ENCODE measurements at places on chromosomes 7 and 10. TPM values are rescaled to one million over a fixed set of nuclear protein-coding genes. Genes with fewer than 3 reads are reported as not detected.
A peak's percentile ranks its signal among the peaks of the same experiment; 100 is the strongest.

TMEM72 gene
- not detected for total RNA-seq

CUZD1 gene
- 1.0 TPM for total RNA-seq

CUEDC2 gene
- 77.8 TPM for total RNA-seq

GPRIN2 gene
- 9.1 TPM for total RNA-seq

TBX20 gene
- 1.8 TPM for total RNA-seq

OGDHL gene
- 0.36 TPM for total RNA-seq

DOCK1 gene
- total RNA-seq = 31.9 TPM

MBLAC1 gene
- total RNA-seq = 3.7 TPM

VIPR2 gene
- not detected for total RNA-seq

SLC26A4 gene
- 0.43 TPM for total RNA-seq

TFEC gene
- total RNA-seq = not detected

MRPS24 gene
- 225 TPM for total RNA-seq

GRCh38 chr7:1113548-1113885 is 25.6 kb downstream of the GPER1 start:
- DNase-seq = no peak

DNA sequence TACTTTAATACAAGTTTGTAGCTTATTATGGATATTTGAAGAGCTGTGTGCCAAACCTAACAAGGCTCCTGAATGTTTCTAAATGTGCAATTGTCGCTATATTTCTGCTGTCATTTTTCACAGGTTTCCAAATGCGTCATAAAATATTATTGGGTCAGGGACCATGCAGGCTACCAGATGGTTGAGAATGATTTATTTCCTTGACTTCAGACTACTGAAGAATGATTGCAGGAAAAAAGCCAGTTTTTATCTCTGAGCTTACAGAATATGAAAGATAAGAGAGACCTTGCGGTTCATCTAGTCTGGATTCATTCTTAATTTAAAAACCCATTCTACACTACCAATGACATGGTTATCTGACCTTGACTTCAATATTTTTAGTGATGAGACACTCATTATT is 55.2 kb downstream of the TSPAN12 start:
- DNase-seq = no peak

GRCh38 chr10:110706690-110707098 is 62.6 kb downstream of the RBM20 start:
- peak; percentile 10 for DNase-seq

DNA sequence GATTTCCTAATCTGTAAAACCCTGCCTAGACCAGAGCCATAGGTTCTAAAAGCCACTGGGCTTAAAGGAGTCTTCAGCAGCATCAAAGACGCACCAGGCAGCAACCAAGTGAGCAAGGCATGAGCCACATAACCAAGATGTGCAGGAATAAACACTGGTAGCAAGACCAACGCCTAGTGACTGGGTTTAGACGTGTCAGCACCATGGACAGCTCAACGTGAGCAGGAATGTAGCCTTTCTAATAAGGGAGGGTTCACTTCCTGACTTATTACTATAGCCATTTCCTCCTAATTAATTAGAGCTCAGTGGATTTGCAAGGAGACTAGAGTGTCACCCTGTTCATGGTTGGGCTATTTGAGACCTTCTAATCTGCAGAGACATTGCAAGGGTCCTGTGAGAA is 223.7 kb downstream of the LHFPL3 start:
- DNase-seq = peak; percentile 2

DNA sequence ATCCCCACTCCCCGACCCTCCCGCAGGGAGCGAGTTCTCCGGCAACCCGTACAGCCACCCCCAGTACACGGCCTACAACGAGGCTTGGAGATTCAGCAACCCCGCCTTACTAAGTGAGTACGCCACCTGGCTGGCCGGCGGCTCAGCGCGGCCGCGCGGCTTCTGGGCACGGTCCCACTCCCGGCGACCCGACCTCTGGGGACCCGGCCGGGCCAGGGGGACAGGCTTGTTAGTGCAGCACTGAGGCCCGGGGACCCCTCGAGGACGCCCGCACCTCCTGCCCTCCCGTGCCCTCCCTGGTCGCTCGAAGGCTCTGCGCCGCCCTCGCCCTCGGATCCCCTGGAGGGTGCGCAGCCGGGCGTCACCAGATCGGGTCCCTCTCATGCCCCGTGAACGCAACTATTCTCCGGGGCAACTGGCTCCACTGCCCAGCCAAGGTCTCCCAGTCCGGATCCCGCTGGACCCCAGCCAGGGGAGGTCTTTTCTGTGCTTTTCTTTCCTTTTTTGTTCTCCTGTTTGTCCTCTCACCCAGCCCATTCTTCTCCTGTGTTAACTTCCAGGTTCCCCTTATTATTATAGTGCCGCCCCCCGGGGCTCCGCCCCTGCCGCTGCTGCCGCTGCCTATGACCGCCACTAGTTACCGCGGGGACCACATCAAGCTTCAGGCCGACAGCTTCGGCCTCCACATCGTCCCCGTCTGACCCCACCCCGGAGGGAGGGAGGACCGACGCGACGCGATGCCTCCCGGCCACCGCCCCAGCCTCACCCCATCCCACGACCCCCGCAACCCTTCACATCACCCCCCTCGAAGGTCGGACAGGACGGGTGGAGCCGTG is 81.8 kb downstream of the PAX2 start:
- no peak for DNase-seq

GRCh38 chr10:3735175-3735574 is 49.8 kb downstream of the KLF6 start:
- DNase-seq = no peak

GRCh38 chr7:106246902-106247711 is 37.7 kb downstream of the NAMPT start:
- DNase-seq = no peak

DNA sequence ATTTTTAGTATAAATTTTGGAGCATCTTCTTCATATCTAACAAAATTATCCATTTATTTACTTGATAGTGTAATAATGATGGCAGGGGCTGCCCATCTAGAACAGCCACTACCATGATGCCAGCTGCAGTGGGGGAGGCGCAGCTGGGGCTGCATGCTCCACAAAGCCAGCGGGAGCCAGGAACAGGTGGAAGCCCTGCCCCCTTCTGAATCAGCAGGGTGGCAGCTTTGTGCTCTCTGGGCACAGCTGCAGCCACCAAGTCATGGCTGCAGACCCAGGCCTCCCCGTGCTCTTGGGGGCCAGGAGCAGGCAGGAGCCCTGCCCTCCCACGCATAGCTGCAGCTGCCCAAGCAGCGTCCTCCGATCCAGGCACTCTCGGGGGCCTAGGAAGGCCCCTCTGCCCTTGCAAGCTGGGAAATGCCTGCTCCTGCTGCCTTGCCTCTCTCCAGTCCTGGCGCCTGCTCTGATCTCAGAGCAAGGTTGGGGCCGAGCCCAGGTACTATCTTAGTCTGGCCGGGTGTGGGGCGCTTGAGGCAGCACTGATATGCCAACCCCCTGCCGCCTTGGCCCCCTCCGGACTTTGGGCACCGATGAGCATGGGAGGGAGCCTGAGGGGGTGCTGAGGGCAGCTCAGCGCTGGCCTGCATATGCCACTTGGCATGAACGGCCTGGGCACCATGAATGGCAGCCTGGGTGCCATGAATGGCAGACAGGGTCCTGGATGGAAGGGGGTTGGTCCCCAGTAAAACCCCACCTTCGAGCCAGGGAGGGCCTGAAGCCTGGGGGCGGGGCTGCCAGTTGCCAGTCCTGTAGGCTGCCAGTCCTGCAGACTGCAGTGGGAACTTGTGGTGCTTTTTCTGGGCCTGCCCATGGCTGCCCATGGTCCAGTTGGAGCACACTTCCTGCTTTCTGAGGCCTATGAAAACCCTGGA is 1110.8 kb upstream of the POT1 start:
- DNase-seq = no peak

GRCh38 chr10:123582084-123582989 is 83.8 kb upstream of the GPR26 start:
- DNase-seq = peak; percentile 13

GRCh38 chr7:957418-958220 is 3.1 kb upstream of the ADAP1 start:
- DNase-seq = no peak

- no peak for DNase-seq
These were observed 16.6 kb downstream of the COL26A1 start for GRCh38 chr7:101379302-101379701.

- DNase-seq = peak; percentile 49
These were observed 3.7 kb upstream of the JCAD start for GRCh38 chr10:30063099-30063498.

DNA sequence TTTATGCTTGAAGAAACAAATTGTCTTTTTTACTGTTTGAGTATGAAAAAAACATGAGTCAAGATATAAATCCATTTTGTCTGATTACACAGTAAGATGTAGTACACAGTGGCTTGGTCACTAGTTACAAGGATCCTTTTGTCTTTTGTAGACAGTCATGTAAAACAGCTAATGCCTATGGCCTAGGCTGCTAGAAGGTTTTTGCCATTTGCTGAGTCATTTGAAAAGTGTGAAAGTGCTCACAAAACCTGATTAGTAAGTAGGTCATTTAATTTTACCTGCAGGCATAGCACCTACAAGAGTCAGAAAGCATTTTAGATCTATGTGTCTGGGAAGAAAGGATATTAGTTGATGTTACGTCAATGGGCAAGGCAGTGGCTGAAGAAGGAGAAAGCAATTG is 819.4 kb downstream of the MAGI2 start:
- DNase-seq = no peak

- no peak for DNase-seq
These were observed 33.6 kb downstream of the DNMBP start for GRCh38 chr10:99975942-99976809.

GRCh38 chr10:71547312-71547711 is 150.6 kb downstream of the CDH23 start:
- DNase-seq = no peak

- no peak for DNase-seq
These were observed 63.5 kb downstream of the COBL start for GRCh38 chr7:51253157-51253556.

DNA sequence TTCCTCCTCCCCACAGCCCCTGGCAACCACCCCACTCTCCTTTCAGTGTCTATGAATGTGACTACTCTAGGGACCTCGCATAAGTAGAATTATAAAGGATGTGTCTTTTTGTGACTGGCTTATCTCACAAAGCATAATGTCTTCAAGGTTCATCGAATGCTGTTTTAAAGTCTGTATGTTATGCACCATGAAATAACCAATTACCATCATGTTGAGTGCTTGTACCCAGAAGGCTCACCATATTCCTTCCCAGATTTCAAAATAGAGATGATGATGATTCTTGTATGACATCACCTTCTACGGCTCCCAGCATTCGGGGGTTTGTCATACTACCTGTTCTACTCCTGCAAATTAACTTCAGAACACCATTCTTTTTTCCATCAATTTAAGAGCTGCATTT is 11.9 kb downstream of the PKD1L1 start:
- no peak for DNase-seq

- no peak for DNase-seq
These were observed 5.4 kb upstream of the FZD9 start for GRCh38 chr7:73427902-73428787.

- no peak for DNase-seq
These were observed 20.7 kb downstream of the POLL start for GRCh38 chr10:101567165-101568006.

GRCh38 chr10:96688789-96689188 is 31.5 kb downstream of the PIK3AP1 start:
- no peak for DNase-seq

DNA sequence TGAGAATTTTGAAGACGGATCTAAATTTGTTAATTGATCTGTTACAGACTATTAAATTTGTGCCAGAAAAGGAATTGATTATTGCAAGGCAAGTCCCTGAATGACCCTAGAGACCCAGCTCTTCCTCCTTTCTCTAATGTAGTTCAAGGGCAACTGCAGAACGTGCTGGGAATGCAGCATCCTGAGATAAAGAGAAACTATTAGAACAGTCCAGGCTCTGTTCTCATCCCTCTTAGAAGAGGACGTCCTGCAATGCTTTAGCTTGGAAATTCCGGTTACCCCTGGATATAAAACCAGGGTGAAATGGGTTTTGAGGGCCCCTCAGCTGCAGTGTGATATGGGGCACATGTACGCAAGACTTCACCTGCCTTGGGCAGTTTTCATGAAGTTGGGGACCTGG is 67.3 kb downstream of the PTN start:
- DNase-seq = no peak

DNA sequence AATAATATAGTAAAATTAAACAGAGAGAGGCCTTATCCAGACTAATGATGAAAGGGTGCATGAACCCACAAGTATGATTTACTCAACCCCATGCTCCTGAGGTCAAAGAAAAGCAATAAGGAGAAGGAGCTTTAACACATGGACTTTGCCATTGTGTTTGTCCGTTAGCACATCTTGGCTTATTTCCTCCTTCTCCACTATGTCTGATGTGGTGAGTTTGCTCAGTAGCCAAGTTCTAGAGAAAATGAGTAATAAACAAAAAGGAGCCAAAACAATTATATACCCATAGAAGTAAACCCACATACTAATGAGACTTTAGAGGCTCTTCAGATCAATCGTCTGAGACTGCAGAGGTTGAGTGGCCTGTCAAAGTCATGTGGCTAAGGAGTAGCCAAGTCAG is 26.1 kb upstream of the ADD3 start:
- no peak for DNase-seq

GRCh38 chr7:79951415-79951814 is 183.2 kb upstream of the GNAI1 start:
- no peak for DNase-seq

DNA sequence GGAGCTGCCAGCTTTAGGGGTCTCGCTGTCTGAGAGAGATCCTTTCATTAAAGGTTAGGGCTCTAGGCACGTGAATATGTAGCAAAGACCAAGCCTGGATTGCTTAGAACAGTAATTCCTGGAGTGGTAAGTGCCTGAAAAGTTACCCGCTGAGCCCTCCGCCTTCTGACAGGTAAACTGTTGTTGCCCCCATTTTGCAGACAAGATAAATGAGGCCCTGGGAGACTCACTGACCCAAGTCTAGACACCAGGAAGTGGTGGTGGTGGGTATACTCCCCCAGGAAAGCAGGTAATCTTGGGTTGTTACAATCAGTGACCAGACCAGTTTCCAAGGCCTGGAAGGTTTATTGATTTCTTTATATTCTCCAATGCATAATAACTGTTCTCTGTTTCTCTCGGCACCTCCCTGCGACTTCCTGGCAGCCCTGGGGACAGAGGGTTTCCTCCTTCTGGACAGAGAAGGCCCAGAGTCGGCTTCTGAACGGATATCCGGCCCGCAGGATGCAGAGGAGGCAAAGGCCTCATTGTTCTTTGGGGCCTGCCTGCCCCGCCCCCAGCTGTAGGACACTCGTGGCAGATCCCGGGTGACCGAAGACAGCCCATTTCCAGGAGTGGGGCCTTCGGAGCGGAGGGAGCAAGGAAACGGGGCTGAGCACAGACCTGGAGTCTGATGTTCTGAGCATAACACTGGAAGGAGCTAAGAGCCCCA is 1.3 kb upstream of the GRK5 start:
- DNase-seq = no peak

DNA sequence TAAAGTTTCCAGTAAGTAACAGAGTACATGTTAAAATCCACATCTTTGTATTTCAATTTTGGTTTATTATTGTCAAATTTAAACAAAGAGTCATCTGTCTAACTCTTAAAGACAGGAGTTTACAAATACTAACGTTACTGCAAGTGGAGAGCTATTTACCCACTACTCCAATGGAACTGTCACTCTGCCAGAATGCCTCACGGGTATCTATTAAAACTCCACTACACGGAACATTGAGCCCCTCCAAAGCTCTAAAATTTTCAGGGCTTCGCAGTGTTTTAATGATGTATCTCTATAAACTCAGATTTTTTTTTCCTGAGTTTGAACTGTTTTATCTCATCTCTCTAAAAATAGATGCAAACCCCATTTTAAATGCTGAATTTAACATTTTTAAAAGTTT is 388.7 kb upstream of the SEMA3A start:
- no peak for DNase-seq

Measured in epithelial cell of proximal tubule (primary cell).